ENCODE measurements at places on chromosomes 1 and 21.

- DNase-seq: no peak
Observed at GRCh38 chr1:102790997-102791396, 317.3 kb downstream of the COL11A1 start.

DNA sequence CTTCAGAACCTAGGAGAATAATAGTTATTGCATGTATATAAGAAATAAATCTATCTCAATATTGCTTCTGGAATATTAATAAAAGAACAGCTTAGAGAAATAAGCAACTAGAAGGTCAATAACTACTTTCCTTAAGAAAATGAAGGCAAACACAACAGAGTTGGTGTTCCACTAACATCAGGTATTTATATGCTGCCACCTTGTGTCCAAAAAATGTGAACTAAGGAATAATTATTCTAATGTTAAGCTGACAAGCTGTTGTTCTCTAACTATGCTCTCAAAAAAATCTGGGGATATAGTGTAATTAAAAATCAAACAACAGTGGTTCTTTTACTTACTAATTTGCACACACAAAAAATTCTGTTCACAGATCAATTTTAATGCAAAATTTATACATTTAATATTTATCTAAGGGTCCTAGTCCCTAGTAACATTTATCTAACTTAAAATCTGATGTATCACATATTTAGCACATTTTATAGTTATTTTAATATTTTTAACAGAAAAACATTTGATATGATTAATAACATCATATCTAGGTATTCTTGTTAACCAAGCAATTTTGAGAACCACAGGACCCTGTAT, 39.6 kb downstream of the UCHL5 start:
- DNase-seq: peak; percentile 5

DNA sequence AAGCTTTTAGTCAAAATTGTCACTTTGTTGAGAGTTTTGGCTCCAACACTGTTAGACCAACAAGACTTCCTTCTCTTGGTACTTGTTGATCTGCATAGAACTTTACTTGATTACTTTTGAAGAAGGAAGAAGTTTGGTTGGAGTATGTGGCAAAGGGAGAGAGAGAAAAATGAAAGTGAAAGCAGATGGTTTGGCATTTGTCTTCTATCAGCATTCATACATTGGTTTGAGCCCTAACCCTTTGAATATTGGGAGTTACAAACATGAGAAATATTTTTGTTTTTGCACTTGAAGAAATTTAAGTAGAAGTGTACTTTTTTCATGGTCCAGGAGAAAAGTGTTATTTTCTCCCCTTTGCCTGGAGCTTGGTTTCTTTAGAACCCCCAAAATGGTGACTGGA, 169.8 kb downstream of the ADGRL4 start:
- no peak for DNase-seq

DNA sequence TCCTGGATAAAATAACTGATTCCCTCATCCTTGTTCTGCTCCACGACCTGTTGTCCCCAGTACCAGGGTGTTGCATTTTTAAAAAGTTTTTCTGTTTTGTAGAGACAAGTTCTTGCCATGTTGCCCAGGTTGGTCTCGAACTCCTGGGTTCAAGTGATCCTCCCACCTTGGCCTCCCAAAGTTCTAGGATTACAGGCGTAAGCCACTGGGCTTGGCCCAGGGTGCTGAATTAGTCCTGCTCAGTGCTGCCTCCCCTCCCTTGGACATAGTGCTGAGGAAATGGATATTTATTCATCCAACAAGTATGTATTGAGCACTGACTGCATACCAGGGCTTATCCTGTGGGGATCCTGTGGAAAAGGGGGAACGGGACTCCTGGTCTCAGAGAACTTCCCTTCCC, 126.4 kb downstream of the PTPRU start:
- DNase-seq: no peak

DNA sequence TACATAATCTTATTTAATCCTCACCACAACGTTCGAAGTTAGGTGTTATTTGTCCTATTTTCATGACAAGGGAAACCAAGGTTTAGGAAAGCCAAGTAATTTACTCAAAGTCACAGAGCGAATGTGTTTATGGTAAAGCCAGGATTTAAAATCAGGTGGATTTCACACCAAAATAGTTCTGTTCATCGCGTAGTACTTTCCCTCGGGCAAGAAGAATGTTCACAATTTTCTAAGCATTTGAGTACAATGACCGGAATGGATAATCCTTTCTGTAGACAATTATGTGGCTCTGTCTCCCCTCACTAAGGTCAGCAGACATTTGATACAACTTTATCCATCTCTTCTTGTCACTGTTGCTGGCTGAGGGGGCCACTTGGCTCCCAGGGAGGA, 204.2 kb downstream of the ST6GALNAC3 start:
- no peak for DNase-seq

- DNase-seq: no peak
Observed at GRCh38 chr1:2972011-2972878, 49.0 kb upstream of the ACTRT2 start.

DNA sequence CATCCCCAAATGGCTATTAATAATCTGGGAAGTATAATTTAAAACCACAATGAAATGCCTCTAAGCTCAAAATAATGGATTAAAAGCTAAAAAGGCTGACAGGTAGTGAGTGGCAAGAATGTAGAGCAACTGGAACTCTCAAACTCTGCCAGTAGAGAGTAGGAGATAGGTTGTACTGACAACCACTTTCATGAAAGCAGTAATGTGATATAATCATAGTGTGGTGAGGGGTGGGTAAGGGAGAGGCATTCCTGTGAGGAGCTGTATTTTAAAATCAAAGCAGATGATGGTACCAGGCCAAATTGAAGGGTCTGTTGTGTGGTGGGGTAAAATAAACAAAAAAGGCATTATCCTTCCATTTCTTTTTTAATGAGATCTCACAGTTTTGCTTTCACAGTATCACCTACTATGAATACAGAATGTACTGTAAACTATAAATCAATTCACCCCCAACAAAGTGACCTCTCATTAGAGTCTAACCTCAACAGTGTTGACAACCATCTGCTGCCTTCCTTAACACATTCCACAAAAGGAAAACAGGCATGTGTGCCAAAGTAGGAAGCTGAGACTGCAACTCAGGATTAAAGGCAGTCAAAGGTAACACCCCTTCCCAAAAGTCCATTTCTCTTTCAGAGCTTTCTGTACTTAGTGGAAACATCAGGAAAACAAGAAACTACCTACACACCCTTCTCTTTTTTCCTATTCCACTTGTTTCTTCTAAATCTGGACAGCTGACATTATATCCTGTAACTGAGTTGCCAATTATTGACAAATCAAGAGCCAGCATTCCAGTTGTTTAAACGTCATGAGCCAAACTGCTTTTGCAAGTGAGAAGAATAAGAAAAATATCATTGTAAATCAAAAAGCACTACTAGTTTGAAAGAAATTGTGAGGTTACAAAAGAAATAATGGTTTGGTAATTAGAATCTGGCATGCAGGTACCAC, 130.8 kb downstream of the FAF1 start:
- no peak for DNase-seq

- no peak for DNase-seq
Observed at GRCh38 chr1:39277879-39278278, 73.4 kb downstream of the MACF1 start.

DNA sequence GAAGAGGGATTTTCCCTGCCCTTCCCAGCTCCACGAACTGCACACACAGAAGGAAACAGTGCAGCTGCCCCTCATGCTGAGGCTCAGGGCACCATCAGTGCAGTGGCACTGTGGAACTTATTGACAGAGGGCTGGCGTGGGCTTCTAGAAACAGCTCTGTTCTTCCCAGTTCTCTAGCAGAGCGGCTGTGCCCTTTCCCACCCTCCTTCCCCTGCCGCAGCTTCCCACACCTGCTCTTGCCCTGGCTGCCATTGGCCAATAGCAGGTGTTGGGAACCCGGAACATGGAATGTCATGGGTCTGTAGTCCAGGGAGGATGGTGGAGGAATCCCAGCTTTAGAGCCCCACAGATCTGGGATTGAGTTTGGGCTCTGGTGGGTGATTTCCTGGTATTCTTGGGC, 343.8 kb downstream of the RPS6KC1 start:
- DNase-seq: no peak
